ENCODE measurements at places on chromosomes 5 and 9.
A peak's percentile ranks its signal among the peaks of the same experiment; 100 is the strongest.

DNA sequence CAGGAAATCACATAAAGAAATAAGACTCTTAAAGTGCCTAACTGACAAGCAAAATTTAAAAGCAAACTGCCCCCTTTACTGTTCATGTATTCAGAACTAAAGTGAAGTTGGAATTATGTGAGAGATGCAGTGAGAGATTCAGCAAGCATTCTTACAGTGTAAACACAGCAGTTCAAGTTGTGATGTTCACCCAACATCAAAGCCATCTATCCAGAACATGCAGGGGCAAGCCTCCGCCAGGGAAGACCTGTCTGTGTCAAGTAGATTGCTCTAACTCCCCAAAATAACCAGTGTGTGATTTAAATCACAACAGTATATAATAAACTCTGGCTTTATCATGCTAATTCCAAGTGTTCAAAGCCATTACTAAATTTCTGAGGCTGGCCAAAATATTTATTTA lies 233.3 kb downstream of the BNC2 start:
- no peak for DNase-seq

GRCh38 chr5:148391422-148391821 lies 7.7 kb downstream of the FBXO38 start:
- DNase-seq, result no peak

DNA sequence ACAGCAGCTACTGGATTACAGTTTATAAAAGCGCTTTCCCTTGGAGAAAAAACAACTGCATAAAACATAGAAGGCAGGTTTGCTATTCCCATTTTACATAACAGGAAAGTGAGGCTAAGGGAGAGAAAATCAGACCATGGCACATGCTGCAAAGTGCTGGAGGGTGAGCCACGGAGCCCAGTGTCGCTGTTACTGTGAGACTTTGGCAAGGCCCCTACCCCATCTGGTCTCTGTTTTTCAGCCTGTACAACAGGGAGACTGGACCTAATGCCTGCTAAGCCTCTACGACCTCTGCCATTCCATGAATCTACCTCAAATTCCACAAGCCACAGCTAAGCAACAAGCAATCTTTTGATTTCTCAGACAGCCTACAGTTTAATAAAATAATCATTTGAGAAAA lies 139.2 kb downstream of the GABBR2 start:
- DNase-seq, result no peak

GRCh38 chr9:1454211-1454610 lies 404.1 kb downstream of the DMRT2 start:
- no peak for DNase-seq

DNA sequence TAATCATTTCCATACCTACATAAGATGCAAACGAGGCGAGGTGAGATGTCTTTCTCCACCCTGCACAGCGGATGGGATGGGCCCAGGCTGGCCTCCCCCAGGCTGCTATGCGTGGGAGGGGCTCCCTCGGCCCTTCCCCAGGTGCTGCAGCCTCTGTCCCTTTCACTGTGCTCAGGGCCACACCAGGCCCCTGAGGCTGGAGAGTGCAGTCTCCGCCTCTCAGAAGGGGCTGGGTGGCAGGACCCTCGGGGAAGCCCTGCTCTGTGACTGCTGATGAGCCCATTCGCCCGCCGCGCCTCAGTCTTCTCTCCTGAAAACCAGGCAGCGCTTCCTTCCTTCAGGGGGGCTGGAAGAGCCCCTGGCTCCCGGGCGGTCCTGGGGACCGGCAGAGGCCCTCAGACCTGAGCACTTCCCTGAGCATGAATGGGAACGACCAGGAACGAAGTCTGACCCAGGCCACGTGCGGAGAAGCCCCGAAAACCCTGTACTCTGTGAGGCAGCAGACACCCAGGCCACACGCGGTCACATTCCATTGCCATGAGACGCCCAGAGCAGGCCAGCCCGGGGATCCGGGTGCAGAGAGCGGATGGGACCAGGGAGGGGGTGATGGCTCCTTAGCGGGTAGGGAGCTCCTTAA lies 21.9 kb upstream of the NOTCH1 start:
- DNase-seq, result no peak

- DNase-seq, result no peak
Measured at GRCh38 chr9:18610956-18611355, 137.0 kb downstream of the ADAMTSL1 start.

DNA sequence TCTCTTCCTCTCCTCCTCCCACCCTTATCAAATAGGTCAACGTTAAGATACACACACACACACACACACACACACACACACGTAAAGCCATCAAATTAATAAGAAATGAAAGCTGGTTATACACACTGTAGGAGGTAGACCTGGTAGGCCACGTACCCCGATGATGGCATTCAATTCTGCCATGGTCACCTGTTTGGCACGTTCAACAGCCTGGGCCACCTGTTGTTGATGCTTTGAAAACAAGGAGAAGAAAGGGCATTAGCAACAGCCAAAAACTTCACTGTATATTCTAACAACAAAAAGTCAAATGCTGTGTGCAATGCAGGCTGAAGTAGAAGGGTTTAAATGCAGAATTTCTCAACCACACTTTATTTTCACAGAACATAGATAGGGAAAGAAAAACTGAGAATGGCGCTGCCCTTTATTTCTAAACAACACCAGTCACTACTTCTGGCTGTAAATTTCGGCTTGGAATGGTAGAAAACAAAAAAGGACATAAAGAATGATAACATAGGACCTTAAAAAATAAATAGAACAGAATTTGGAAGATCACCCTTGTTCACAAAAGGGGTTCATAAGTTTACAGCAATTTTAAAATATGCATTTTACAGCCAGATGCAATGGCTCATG lies 37.2 kb downstream of the TLE1 start:
- DNase-seq, result no peak

- DNase-seq, result no peak
Measured at GRCh38 chr5:147388184-147389108, 121.4 kb downstream of the DPYSL3 start.

GRCh38 chr9:34332076-34332964 lies 3.0 kb downstream of the NUDT2 start:
- no peak for DNase-seq

- DNase-seq, result no peak
Measured at GRCh38 chr9:32992595-32993238, 8.7 kb downstream of the APTX start.

GRCh38 chr5:80034962-80035821 lies at the start of gene THBS4:
THBS4 (plus strand) TSS chr5:80035348; CDS start chr5:80035538, 190 bp downstream.
- DNase-seq, result no peak

DNA sequence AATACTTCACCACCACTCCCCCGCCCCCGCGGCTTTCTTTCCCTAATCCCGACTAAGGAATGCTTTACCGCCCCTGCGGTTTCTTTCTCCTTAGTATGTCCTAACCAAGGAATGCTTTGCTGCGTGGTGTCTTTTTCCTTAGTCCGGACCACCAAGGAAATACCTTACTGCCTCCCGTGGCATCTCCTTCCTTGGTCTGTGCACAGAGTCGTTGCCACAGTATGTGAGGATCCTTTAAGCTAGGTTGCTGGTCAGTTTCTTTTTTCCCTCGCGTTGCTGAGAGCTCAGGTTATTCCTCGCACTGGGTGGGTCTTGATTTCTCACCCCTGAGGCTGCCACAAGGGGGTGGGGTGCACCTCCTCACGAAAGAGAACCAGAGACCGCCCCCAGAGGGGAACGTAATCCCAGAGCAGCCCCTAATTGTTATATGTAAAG lies 309.4 kb downstream of the NR3C1 start:
- no peak for DNase-seq

DNA sequence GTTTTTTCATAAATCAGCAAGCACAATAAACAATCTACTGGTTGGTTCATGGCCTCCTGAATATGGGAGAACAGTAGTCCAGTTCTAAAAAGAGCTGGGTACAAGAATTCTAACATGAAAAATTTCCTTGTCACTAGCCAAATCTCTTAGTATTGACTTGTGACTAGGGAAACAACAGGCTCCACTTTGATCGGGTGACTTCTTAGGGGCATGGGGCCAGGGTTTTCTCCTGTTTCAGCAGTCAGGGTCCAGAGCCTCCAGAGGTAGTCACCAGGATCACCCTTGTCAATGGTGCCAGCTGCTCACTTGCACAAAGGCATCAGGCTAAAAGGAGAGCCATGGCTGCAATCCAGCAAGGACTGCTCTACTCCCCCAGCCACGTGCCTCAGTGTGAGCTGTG lies 38.1 kb downstream of the LPAR1 start:
- DNase-seq, result no peak

DNA sequence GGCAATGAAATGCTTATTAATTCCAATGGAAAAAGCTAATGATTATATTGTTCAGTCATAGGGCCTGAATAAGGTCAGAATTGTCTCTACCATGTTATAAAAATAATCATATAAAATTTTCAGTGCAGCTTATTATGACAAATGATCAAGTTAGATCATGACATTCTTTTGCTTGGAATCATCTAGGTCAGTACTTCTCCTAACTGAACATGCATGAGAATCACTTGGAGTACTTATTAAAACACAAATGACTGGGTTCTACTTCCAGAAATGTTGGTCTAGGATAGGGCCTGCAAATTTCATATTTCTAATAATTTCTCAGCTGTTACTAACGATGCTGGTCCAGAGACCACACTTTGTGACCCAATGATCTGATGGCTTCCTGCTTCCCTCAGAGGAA lies 806.0 kb upstream of the ZNF608 start:
- no peak for DNase-seq

GRCh38 chr9:69279084-69279731 lies 45.8 kb upstream of the ENTREP1 start:
- no peak for DNase-seq

DNA sequence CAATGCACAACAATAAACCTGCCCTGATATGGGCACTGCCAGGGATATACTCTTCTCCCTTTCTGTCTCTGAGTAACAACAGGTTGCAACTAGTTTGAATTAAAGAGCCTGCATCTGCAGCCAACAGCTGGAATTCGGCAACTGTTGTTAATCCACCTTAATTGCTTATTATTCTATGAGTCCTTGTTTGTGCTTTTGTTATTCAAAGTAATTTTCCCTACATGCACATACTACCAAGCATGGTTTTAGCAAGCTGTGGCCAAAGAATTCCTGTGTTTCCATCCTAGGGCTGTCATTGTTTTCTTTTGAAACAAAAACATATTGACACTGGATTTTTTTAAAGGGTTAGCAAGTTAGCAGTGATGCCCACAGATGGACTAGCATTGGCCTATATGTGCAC lies 171.5 kb downstream of the EFNA5 start:
- DNase-seq, result no peak

GRCh38 chr9:36632892-36633291 lies 60.2 kb downstream of the MELK start:
- no peak for DNase-seq

DNA sequence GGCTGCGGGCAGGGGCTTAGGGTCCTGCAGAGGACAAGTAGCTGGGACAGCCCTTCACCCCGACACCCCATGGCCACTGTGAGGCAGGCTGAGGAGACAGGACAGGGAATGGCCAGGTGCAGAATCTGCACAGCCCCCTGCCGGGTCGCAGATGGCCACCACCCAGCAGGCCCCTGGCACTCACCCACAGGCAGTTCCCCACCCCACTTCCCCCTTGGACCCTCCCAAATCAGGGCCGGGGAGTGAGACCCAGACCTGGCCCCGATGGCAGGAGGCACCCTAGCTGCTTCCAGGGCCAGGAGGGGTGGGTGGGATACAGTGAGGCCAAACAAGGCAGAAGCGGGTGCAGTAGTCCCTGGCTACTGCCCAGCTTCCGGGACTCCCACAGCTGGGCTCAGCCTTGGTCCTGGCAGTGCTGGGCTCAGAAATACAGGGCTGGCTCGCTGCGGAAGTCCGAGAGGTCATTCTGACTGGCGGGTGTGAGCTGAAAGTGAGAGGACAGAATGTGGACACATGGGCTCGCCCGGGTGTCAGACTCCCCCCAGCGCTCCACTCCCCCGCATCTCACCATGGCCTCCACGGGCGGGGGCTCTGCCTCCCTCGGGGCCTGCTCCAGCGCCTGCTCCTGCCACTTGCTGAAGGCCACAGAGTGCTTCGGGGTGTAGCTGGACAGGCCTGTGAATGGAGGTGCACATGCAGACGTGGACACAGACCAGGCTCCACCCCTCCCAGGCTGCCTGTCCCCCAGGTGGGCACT lies 3.4 kb downstream of the SSNA1 start:
- no peak for DNase-seq

DNA sequence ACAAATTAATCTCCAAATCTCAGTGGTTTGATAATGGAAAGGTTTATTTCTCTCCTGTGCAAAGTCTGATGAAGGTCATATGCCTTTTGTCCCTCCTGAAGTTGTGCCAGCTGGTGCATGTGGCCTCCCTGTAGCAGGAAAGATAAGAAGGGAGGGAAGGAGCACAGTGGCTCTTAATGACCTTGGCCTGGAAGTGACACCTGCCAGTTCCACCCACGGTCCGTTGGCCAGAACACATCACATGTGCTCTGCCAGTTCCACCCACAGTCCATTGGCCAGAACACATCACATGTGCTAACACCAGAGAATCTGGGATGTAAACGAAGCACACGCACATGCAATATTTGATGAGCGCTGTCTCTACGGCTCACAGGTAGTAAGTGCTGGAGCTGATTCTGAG lies 130.9 kb downstream of the DOCK2 start:
- DNase-seq, result no peak

- no peak for DNase-seq
Measured at GRCh38 chr5:149809931-149810691, 80.0 kb downstream of the PPARGC1B start.

- no peak for DNase-seq
Measured at GRCh38 chr5:161332343-161332742, 214.2 kb downstream of the GABRB2 start.

DNA sequence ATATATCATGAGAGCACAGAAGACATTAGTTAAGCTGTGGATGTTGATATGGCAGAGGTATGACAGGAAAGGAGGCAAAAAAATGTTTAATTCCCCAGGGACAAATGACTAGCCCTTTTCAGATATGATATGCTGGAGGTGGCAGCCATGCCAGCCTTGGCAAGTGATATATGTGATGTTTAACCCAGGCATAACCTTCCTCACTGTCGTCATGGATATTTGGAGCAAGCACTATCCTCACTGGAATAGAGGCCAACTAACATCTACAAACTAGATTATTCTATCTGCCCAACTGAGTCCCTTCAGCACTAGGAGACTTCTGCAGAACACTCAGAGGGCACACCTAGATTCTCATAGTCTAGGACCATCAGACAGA lies 27.3 kb upstream of the SLC46A2 start:
- no peak for DNase-seq

- DNase-seq, result no peak
Measured at GRCh38 chr9:69900406-69900805, 79.8 kb downstream of the CFAP95 start.

GRCh38 chr5:1007221-1007680 lies 1.4 kb upstream of the NKD2 start:
- peak; percentile 53 for DNase-seq

Data from suprapubic skin (tissue), 4 donors.